Right cardiac atrium (tissue), 5 donors: ENCODE measurements at places on chromosomes 6 and 20. TPM values are rescaled to one million over a fixed set of nuclear protein-coding genes. Genes with fewer than 3 reads are reported as not detected.

- DNase-seq = no peak
Observed at GRCh38 chr6:140871911-140872310, 1260.8 kb upstream of the GJE1 start.

DNA sequence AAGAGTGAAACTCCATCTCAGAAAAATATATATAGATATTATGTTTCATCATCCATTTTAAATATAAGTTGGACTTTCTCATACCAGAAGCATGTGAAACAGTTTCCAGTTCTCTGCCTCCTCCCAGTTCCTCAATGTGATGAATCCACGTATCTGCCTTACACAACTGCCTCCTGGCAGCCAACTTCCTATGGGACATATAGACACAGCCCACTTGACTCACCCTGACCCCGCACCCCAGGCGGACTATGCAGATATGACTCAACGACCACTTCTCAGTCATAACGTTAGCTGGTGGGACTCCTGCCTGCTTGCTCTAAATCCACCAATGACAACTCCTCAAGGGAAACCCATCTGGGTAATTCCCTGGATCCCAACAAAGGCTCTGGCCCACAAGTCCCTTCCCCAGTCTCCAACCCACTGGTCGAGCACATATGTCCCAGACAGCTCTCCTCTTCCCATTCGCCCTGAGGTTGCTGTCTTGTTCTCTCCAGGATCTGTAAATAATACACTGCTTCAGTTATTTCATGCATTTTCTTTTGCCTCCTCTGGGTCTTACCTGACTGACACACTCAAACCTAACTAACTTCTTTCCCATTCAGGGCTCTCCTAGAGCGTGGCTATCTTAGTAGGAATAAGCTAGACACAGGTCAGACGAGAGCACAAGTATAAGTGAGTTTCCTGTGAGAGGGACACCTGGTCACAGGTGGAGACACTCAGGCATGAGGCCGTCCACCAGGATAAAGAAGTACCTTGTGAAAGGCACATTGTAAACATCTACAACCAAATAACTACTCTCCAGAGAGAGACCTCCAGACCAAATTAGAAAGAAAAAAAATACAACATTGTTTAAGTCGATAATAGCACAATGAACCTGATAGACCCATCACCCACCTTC, 548.5 kb downstream of the CD83 start:
- peak; percentile 40 for DNase-seq

DNA sequence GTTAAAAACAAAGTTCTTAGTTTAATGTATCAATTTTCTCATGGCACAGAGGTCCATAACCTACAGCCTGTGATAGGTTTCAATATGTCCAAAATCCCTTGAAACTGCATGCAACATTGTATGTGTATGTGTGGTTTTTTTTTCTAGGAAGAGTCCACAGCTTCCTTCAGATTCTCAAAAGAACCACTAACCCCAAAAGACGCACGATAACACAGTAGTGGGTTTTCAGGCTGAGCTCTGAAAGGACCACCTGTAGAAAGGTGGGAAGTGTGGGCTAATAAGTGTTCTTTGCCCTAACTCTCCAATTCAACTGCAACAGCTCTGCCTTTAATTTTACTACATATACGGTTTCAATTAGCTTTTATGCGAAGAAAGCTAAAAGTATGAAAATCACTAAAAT, 11.5 kb upstream of the KATNA1 start:
- no peak for DNase-seq

ENTPD6 gene
- 102 TPM for total RNA-seq
